ENCODE measurements at places on chromosomes 1 and 21.

GRCh38 chr1:202210385-202210784 is 16.8 kb downstream of the LGR6 start:
- peak; percentile 42 for DNase-seq

DNA sequence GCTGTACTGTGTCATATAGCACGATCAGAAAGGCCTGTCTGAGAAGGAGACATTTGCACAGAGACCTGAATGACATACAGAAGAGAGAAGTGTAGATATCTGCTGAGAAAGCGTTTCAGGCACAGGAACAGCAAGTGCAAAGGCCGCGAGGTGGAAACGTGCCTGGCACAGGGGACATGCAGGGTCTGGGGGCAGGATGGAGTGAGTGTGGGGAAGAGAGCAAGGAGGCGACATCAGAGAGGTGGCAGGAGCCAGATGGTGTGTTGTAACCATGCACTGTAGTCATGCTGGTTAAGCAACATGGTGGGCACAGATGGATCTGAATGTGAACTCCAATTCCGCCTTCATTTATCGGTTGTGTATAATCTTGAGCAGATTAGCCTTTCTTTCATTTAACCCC is 13.0 kb downstream of the KRTCAP2 start:
- DNase-seq: no peak

DNA sequence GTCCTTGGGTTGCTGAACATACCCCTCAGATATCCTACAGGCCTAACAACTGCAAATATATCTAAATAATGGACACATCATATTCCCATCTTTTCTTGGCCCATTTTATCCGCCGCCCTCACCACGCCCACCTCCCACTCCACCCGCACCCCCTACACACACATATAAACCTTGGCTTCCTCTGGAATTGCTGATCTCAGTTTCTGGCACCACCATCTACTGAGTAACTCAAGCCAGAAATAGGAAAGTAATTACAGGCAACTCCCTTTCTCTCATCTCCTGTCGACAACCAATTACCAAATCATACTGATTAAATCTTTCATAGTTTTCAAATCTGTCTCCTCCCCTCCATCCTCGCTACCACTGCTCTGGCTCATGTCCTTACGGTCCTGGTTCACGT is 4.7 kb downstream of the RGS8 start:
- no peak for DNase-seq

- DNase-seq: no peak
These were observed 144.8 kb downstream of the ST6GALNAC5 start for GRCh38 chr1:77012066-77012465.

DNA sequence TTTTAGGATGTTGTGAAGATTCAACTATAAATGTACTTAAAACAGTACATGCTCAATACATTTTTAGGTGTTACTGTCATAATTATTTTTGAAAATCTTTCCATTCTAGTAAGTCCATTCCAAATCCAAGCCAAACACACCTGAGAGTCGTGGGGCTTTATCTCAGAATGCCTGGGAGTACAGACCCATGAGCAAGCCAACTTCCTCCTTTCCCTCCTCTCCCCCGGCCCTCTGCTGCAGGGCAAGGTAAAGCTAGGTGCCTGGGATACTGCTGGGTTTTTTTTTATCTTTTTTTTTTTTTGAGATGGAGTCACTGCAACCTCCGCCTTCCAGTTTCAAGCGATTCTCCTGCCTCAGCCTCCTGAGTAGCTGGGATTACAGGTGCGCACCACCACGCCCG is 16.5 kb downstream of the TMEM51 start:
- no peak for DNase-seq

DNA sequence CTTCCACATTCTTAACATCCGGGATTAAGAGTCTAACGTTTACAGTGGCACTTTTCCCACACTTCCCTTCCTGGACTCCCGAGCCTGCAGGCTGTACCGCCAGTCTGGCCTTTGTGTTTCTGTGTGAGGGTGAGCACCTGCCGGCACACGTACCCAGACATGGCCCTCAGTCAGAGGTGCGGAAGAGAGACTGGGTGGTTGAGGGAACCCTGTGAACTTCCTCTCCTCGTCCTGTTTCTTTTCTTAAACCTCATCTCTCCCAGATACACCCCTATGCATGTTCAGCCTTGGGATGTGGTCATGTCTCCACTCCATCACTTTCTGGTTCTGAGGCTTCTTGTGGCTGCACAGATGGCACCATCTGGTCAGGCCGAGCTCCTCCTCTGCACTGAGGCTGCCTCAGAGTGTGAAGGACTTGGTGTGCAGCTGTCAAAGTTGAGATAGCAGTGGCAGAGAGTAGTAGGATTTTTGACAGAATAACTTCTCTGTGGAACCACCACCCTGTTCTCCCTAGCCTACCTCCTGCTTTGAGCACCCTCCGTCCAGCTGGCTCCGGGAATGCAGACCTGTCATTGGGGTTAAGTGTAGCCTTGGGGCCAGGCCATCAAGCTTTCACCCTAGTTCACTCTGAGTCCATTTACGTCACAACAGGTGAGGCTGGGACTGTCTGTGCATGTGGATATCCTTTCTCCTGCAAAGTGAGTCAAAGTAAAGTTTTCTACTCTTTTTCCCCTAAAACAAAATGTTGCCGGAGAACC is 31.4 kb downstream of the VASH2 start:
- no peak for DNase-seq

- no peak for DNase-seq
These were observed 200.6 kb downstream of the PRDM2 start for GRCh38 chr1:13900583-13900982.
